Stimulated activated naive CD4-positive, alpha-beta T cell treated with Interleukin-2 at 50 U/mL for 16 hours (primary cell): ENCODE measurements at places on chromosomes 16 and 17.

- DNase-seq, result no peak
These were observed 2.5 kb downstream of the CARHSP1 start for GRCh38 chr16:8866118-8866883.

DNA sequence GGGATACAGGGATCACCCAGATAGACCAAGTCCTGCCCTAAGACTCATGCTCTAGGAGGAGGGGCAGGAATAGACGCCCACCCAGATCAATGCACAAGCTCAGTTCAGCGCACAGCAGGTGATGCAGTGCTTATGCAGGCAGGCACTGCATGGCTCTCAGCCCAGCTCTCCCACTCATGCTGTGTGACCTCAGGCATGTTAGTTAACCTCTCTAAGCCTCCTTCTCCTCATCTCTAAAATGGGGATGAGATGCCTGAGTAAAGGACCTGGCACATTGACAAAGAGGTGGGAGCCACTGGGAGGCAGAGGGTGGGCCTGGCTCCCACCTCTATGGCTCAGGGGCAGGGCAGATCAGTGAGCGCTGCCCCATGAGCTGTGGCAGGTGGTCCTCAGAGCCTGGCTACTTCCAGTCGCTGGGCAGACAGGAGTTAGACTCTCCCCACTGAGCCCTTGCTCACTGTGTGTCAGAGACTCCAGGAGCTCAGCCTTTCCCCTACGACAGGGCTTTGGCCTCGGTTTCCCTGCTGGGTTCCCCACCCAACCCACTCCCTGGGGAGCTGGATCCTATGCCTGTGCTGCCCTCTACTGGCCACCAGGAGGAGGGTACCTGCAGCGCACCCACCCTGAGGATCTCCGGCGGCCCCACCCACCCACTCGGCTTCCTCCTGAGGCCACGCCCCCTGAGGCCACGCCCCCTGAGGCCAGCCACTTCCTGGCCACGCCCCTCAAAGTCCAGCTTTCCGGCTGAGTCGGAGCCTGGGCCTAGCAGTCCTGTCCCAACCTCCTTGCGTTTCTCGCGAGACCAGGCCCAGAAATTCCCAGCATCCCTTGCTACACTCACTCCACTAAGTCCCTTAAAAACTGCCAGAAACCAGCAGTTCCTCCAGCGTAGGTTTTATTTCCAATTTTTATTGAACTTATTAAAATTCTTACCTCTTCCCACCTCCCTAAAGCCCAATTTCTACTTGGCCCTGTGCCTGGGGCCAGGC is 196.1 kb downstream of the GSG1L start:
- peak; percentile 16 for DNase-seq

DNA sequence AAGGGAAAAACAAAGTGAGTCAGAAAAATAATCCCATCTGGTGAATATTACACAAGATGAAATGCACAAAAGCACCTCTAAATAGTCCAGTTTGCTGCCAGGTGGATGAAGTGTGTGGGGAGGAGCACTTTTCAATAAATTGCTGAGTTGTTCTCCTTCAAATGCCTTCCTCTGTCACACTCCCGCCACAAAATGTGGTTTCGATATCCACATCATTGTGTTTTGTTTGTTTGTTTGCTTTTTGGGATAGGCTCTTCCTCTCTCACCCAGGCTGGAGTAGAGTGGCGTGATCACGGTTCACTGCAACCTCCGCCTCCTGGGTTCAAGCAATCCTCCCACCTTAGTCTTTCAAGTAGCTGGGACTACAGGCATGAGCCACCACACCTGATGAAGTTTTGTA is 24.6 kb upstream of the SHISA9 start:
- DNase-seq, result no peak

DNA sequence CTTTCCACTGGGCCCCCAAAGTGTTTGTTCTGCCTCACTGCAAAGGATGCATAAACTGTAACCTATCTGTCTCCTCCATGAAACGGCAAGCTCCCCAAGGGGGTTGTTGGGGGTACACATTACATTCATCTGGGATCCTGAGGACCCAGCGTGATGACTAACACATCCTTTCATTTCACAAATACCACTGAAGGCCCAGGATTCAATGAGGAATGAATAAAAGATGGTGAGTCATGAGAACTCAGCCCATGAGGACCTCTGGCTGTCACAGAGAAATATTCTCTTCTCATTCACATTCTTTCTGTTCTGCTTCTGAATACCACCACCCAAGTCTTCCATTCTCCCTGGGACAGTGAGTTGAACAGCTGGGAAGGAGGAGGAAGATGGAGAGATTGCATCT is 149.8 kb downstream of the RBFOX3 start:
- DNase-seq, result no peak

GRCh38 chr17:28071891-28072606 is 29.6 kb downstream of the NLK start:
- no peak for DNase-seq

GRCh38 chr17:75636381-75637142 is 3.3 kb downstream of the SMIM5 start:
- DNase-seq, result no peak

GRCh38 chr16:68529931-68530701 is 9.0 kb upstream of the ZFP90 start:
- DNase-seq, result peak; percentile 90

DNA sequence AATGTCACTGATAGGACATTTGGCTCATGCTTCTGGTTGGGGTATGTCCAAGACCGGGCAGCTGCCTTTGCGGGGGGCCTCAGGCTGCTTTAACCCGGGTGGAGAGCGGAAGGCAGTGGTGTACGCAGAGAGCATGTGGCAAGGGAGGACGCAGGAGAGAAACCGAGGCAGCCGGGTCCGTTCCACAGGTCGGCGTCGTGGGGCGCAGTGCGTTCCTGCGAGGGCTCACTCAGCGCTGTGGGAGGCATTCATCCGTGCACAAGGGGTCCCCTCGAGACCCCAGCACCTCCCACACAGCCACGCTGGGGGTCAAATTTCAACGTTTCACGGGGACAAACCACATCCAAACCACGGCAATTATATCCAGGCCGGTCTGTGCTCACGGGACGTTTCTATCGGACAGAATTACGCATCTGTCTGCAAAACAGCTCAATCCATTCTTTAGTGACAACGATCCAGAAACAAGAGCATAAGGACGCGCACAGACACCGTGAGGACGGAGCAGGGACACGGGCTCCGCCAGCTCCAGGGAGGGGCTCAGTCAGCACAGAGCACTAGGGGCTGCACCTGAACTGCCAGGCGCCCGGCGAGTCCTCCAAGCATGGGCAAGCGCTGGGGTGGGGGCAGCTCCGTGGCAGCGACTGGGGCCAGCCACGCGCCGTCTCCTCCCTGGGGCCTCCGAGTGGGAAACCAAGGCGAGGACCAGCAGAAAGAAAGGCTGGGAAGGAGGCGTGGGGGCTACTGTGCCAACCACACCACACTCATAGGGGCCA is 108.4 kb upstream of the METRNL start:
- DNase-seq, result no peak

GRCh38 chr16:28526201-28527099 is 12.3 kb downstream of the NUPR1 start:
- DNase-seq, result no peak

DNA sequence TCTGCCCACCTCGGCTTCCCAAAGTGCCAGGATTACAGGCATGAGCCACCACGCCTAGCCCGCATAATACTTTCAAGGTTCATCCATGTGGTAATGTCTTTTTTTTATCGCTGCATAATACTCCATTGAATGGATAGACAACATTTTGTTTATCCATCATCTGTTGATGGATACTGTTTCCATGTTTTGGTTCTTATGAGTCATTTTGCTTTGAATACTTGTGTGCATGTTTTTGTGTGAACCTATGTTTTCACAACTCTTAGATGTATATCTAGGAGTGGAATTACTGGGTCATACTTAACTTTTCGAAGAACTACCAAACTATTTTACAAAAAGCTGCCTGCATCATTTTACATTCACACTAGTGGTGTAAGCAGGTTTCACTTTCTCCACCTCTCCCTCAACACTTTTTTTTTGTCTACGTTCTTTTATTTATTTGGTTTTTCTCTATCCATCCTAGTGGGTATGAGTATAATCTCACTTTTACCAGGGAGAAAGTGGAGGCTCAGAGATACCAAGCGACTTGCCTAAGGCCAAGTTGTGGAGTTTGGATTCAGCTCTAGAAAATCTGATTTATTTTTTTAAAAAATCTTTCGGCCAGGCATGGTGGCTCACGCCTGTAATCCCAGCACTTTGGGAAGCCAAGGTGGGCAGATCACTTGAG is 151.2 kb downstream of the CMIP start:
- no peak for DNase-seq

DNA sequence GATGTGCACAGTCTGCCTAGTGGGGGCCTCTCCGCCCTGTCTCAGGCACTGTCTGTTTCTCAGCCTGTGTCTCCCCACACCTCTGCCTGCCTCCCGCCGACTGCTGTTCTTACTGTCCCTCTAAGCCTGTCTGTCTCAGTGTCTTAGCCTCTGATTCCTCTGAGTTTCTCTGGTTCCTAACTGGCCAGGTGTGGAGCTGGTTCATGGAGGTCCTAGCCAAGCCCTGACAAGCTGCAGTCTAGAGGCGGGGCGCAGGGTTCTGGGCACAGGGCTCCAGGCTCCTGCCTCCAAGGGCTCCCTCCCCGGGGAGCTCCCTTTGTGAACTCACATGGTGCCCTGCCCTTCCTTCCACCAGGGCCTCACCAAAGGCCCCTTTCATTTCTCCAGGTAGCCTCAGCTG is 19.4 kb downstream of the C17orf100 start:
- DNase-seq, result no peak

GRCh38 chr17:39054111-39054645 is 87.0 kb upstream of the FBXO47 start:
- DNase-seq, result no peak

GRCh38 chr17:20275653-20276052 is 191.7 kb downstream of the LGALS9B start:
- no peak for DNase-seq

- DNase-seq, result no peak
These were observed 29.7 kb downstream of the ARL4D start for GRCh38 chr17:43428524-43428923.

DNA sequence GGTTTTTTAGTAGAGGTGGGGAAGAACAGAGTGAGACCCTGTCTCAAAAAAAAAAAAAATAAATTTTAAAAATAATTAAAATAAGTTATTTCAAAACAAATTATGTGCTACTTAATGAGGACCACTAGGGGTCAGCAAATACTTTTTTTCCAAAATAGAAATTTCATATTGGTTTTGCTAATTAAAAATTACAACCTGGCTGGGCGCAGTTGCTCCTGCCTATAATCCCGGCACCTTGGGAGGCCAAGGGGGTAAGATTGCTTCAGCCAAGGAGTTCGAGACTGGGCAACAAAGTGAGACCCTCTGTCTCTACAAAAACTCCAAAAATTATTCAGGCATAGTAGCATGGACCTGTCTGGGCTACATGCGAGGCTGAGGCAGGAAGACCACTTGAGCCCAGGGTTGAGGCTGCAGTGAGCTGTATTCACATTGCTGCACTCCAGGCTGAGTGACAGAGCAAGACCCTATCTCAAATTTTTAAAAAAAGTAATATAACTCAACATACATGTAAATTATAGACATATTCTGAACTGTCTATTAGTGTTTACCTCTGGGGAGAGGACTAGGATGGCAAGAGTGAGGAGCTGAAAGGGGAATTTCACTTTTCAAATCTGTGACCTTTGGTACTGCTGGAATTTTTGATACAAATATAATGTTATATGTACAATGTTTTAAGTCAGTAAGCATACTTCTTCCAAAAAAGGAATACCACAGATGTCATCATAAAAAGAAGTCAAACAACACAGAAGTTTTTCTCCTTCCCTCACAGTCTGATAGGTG is 8.1 kb downstream of the MEIOB start:
- DNase-seq, result no peak
